ENCODE measurements at places on chromosomes 2 and 18.

- no peak overlapping the region for H3K27ac ChIP-seq
- no peak overlapping the region for H3K4me3 ChIP-seq
- peaks cover 1% of the 10 kb centered on the region for H3K36me3 ChIP-seq
- H3K27me3 ChIP-seq: peaks cover 48% of the 10 kb centered on the region
These were observed 94.5 kb downstream of the RDH14 start for GRCh38 chr2:18465979-18466378.

- peaks cover 21% of the 10 kb centered on the region for H3K4me1 ChIP-seq
- H3K27ac ChIP-seq: no peak within 1 kb of the TSS
- H3K4me3 ChIP-seq: peak within 1 kb of the TSS; percentile 84
- no peaks in the 10 kb centered on the region for H3K27me3 ChIP-seq
These were observed at the start of gene DNMT3A for GRCh38 chr2:25341753-25342371. DNMT3A (minus strand) TSS chr2:25341925; CDS start chr2:25313984, 27,941 bp downstream.

DNA sequence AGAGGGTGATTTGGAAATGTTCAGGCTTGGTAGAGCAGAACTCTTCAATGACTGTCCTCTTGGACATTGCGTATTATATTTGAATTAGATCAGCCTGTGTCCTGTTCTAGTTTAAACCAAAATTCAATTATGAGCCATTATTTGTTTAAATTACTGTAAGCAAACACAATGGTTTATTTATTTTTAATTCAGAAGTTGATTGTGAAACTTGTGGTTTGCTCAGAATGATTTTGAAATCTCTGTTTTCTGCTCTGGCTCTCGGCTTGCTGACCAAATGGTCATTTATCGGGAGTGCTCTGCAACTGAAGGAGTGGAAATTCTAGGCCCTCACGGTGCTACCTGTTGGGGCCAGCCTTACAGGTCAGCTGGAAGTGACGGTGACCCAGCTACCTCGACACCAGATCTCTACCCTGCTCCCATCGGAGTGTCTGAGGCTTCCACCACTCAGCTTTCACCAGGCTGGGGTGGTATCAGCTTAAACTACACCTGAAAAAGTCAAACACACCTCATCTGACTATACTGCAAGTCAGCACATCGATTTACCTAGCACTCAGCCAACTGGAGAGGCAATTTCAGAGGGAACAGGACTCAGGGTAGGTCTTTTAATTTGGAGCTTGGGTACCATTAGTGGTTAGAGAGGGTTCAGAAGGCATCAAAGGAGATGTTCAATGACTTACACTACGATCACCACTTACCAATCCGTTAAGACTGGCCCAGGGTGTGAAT lies 36.8 kb upstream of the GPD2 start:
- H3K4me3 ChIP-seq: peak overlapping the region; percentile 94
- H3K27ac ChIP-seq: peak overlapping the region; percentile 100
- H3K36me3 ChIP-seq: peaks cover 28% of the 10 kb centered on the region
- H3K4me1 ChIP-seq: peaks cover 23% of the 10 kb centered on the region
- H3K27me3 ChIP-seq: peaks cover 9% of the 10 kb centered on the region

DNA sequence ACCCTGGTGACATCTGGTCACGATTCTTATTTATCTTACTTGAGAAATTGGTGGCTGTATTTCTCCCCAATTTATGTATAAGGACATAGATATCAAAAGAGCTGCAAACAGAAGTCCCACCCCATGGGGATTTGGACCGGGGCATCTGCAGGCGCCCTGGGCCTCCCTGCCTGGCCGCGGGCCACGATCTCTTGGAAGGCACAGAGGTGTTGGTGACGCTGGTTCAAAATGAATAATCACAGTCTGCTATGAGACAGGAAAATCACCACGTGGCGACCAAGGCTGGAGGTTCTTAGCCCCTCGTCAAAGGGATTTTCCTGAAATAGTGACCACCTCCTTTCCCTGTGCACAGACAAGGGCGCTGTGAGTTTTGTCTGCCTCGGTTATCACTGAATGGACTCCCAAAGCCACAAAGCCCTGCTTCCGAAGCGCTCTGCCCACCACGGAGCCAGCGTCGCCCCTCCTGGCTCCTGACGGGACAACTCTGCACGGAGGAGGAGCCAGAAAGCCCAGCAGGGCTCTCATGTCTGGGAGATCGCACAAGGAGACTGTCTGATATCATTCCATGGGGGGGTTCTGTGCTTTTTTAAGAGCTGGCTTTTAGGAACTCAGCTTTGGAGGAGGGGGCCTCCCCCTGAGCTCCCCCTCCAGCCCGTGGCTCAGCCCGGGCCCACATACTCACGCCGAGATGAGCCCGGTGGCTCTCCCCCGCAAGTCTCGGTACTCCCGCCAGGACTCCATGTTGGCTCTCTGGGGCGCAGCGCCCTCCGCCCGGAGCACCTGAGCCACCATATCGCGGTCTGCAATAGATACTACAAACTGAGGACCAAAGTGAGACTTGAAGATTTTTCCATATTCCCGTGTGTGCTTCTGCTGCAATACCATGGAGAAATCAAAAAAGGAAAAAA lies 14.6 kb downstream of the CYP27C1 start:
- H3K4me3 ChIP-seq: no peak overlapping the region
- H3K27me3 ChIP-seq: peaks cover 55% of the 10 kb centered on the region
- H3K27ac ChIP-seq: no peak overlapping the region
- H3K4me1 ChIP-seq: no peaks in the 10 kb centered on the region

- no peak overlapping the region for H3K27ac ChIP-seq
- no peak for DNase-seq
- no peaks in the 10 kb centered on the region for H3K4me1 ChIP-seq
- H3K27me3 ChIP-seq: no peaks in the 10 kb centered on the region
- no peak overlapping the region for H3K4me3 ChIP-seq
- no peaks in the 10 kb centered on the region for H3K36me3 ChIP-seq
These were observed 341.6 kb upstream of the VWC2L start for GRCh38 chr2:214069254-214069653.

DNA sequence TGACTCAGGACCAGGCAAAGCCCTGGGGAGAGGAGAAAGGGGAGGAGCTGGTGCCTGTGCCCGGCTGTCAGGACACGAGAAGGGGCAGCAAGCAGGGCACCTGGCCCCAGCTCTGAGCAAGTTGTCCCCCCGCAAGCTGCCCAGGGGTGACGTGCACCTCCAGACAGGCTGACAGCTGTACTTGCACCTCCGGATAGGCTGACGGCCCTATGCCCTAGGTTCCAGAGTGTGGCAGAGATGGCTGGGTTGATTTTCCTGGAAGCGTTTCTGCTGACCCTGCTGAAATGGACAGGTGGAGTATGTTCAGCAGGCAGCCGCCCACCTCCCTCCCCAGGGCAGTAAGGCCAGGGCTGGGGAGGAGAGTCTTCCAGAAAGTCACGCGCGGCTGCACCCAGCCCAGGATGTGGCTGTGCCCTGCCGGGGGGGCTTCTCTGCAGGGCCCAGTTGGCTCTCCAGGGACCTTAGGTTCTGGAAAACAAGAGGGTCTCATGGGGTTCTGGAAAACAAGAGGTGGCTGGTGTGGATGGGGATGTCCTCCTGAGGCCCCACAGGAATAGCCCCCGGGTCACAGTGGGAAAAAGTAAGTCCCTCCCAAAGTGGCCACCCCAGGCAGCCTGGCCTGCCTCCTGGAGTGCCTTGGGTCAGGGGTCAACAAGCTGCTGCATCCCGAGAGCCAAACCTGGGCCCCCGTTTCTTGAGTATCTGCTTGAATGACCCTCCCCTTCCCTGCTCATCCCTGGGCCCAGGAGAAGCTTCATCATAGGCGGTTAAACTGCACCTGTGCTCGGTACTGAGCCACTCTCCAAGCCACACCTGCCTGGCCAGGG lies 71.4 kb upstream of the OTOS start:
- no peak overlapping the region for H3K4me3 ChIP-seq
- no peak for DNase-seq
- no peak overlapping the region for H3K27ac ChIP-seq
- no peaks in the 10 kb centered on the region for H3K36me3 ChIP-seq
- H3K4me1 ChIP-seq: no peaks in the 10 kb centered on the region

GRCh38 chr2:135510577-135510976 lies 20.4 kb downstream of the ZRANB3 start:
- no peaks in the 10 kb centered on the region for H3K36me3 ChIP-seq
- H3K27ac ChIP-seq: no peak overlapping the region
- no peak overlapping the region for H3K4me3 ChIP-seq
- no peak for DNase-seq
- H3K4me1 ChIP-seq: no peaks in the 10 kb centered on the region
- no peaks in the 10 kb centered on the region for H3K27me3 ChIP-seq

GRCh38 chr18:23599809-23600208 lies 13.5 kb upstream of the NPC1 start:
- H3K36me3 ChIP-seq: peaks cover 1% of the 10 kb centered on the region
- no peaks in the 10 kb centered on the region for H3K4me1 ChIP-seq
- no peak overlapping the region for H3K27ac ChIP-seq
- H3K27me3 ChIP-seq: no peaks in the 10 kb centered on the region
- DNase-seq: no peak
- H3K4me3 ChIP-seq: no peak overlapping the region

- H3K4me3 ChIP-seq: no peak overlapping the region
- H3K4me1 ChIP-seq: peaks cover 27% of the 10 kb centered on the region
- DNase-seq: no peak
- no peaks in the 10 kb centered on the region for H3K27me3 ChIP-seq
These were observed 83.8 kb downstream of the FAM117B start for GRCh38 chr2:202718614-202719013.

DNA sequence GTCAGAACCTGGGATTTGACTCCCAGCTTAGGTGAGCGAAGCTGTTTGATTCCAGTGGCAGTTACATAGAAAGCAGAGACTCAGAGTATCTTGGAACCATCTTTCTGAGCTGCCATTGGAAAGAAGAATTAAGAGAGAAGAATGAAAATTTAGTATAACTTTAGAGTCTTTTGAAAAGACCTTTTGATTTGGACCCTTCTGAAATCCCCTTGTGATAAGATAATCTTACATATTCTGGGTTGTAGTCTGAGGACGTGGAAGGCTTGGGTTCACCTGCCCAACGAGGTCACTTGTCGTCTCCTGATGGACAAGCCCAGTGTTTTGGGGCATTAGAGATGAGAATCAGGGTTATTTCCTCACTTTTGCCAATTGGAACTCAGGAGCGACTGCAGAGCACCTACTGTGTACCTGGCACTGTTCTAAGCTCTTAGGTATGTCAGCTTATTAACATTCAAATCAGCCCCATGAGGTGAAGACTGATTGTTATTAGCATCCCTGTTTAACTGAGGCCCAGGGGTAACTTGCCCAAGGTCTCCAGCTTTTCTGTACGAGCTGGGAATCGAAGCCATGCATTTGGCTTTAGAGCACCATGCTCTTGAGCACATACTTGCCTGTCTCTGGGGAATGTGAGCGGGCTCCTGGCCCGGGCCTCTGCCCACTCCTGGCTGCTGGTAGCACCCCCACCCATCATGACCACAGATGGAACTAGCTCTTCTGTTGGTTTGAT lies 2.9 kb downstream of the HK2 start:
- peaks cover 50% of the 10 kb centered on the region for H3K27me3 ChIP-seq
- H3K27ac ChIP-seq: no peak overlapping the region
- H3K36me3 ChIP-seq: peaks cover 2% of the 10 kb centered on the region
- H3K4me3 ChIP-seq: no peak overlapping the region

DNA sequence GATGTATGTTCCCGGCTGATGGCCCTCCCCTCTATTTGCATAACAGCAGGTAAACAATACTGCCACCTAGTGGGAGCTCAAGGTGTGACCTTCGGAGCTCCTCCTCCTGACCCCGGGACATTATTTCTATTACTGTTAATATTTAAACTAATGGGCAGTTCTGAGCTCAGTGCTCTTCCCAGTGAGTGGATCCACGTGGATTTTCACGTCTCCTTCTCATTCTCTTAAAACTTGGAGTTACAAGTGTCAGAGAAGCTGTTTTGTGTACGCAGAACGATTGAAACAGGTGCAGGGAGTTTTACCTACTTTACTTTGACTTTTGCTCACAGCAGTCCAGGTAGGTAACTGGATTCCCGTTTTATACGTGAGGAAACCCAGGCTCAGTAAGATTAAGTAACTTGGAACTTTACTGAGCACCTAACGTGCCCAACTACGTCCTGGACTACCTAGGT lies 127.3 kb downstream of the PRKCE start:
- H3K36me3 ChIP-seq: no peaks in the 10 kb centered on the region
- no peak overlapping the region for H3K4me3 ChIP-seq
- DNase-seq: peak; percentile 50
- no peak overlapping the region for H3K27ac ChIP-seq
- H3K4me1 ChIP-seq: peaks cover 12% of the 10 kb centered on the region

DNA sequence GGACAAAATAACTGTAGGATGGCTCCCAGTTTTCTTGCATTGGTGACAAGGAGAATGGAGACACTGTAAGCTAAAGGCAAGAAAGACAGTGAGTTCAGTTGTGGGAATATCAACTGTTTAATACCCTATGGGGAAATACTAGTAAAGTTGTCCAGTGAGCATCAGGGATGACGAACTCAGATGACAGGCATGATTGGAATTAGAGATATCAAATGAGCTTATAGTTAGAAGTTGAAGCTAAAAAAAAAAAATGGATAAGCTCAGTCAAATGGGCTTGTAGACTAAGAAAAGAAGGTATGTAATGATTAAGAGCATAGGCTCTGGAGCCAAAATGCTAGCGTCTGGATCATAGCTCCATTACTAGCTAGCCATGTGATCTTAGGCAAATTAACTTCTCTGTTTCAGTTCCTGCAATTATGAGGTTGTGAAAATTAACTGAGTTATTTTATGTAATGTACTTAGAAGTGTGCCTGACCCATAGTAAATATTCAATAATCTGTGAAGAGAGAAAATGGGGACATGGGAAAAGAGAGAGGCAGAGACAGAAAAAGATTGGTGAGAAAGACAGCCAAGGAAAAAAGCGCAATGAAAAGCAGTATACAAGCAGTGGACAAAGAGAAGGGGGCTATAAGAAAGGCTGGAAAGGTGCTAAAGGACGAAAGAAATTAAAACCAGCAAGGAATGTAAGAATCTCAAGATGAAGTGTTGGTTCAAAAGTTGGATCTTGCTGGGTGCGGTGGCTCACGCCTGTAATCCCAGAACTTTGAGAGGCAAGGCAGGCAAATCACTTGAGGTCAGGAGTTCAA lies 95.7 kb upstream of the SLC39A10 start:
- no peak for DNase-seq
- peaks cover 7% of the 10 kb centered on the region for H3K36me3 ChIP-seq
- H3K4me3 ChIP-seq: peak overlapping the region; percentile 69
- H3K4me1 ChIP-seq: peaks cover 57% of the 10 kb centered on the region
- H3K27me3 ChIP-seq: no peaks in the 10 kb centered on the region

DNA sequence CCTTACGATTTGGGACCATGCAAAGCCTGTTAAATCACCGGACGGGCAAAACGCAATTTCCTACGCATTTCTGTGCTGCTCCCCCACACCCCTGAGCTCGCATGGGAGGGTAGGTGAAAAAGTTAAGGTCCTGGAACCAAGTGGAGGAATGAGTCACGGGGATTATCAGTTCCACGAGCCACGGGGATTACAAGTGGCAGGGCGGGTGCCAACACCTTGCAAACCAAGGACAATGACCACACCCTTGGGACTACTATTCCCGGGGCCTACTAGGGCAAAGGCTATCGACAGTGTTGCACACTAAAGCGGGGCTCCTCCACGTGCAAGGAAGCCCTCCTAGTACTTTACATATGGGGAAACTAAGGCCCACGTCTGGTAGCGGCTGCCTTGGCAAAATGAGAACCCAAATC lies 447 bp downstream of the RETSAT start:
- H3K36me3 ChIP-seq: peaks cover 42% of the 10 kb centered on the region
- no peaks in the 10 kb centered on the region for H3K27me3 ChIP-seq
- H3K4me3 ChIP-seq: peak overlapping the region; percentile 92
- H3K27ac ChIP-seq: peak overlapping the region; percentile 97
- peaks cover 49% of the 10 kb centered on the region for H3K4me1 ChIP-seq
- no peak for DNase-seq

- H3K4me1 ChIP-seq: no peaks in the 10 kb centered on the region
- H3K27ac ChIP-seq: no peak overlapping the region
- H3K36me3 ChIP-seq: no peaks in the 10 kb centered on the region
These were observed 43.1 kb upstream of the RMDN2 start for GRCh38 chr2:37882036-37882435.

Data from central memory CD8-positive, alpha-beta T cell (primary cell).